Stimulated activated CD4-positive, alpha-beta T cell treated with anti-CD3 and anti-CD28 coated beads, Interleukin-2, amount 100 ng/mL, for 48 hours (primary cell): ENCODE measurements at places on chromosomes 5 and 9.

- DNase-seq = no peak
Measured at GRCh38 chr5:157606046-157606445, 30.5 kb upstream of the ADAM19 start.

DNA sequence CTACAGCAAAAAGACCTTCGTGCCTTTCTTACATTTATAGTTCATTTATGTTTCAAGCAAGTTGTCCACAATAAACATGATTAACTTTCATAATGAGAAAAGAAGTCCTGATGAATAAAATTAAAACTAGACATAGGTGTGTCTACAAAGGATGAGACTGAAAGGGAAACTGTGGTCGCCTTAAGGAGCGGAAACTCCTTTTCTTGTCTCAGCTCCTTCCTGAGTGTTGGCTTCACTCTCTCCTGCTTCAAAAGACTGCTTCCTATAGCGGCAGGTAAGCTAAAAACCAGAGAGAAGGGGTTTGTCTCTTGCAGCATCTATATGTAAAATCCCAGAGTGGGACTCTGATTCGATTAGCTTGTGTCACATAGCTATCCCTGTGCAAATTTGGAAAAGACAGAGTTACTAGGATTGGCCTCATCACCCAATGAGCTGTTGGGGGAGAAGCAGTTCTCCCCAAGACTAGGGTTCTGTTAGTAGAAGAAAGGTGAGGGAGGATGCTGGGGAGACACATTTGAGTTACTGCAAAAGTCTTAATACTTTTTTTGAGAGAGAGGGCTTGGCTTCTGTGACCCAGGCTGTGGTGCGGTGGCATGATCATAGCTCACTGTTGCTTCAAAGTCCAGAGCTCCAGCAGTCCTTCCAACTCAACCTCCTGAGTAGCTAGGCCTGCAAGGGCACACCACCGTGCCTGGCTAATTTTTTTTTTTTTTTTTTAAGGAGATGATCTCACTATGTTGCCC is 16.8 kb upstream of the CTSL start:
- DNase-seq = no peak

- DNase-seq = no peak
Measured at GRCh38 chr5:122078116-122079110, at the start of gene LOX. LOX (minus strand) TSS chr5:122078259; CDS start chr5:122077985, 274 bp downstream.

DNA sequence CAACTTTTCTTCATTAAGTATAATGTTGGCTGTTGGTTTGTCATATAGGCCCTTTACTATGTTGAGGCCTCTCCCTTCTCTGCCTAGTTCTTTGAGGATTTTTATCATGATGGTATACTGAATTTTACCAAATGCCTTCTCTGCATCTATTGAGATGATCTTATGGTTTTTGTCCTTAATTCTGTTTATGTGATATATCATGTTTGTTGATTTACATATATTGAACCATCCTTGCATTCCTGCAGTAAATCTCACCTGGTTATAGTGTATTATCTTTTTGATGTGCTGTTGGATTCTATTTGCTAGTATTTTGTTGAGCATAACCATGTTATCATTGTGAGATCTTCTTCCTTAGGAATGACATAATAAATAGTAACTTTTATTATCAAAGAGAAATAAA is 362.9 kb downstream of the CCDC171 start:
- DNase-seq = no peak

DNA sequence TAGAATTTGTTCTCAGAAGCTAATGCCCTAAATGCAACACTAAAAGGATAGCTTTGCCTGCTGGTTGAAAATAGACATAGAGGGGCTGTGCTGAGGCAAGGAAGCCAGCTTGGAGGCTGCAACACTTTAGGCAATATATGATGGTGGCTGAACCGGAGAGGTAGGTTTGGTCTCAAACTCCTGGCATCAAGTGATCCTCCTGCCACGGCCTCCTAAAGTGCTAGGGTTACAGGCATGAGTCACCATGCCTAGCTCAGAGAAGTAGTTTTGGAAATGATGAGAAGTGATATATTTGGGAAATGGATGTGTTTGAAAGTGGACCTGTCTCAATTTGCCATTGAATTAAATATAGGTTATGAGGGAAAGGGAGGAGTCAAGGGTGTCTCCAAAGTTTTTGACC is 10.0 kb downstream of the DUSP1 start:
- no peak for DNase-seq

DNA sequence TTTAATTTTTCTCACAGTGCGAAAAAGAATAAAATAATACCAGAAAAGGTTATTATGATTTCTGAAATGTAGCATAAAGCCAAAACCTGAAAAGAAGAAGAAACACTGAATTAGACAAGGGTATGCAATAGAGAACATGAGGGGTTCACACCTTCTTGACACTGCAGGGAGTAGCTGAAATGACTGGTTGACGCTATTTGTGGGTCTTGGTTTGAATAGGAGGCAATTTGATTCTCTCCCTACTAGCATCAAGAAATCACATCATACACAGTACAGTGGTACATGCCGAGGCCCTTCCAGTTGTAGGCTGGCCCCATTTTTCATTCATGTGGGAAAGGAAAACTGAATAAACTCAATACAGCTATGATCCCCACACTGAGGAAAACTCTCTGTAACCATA is 68.6 kb downstream of the NR3C1 start:
- DNase-seq = no peak

DNA sequence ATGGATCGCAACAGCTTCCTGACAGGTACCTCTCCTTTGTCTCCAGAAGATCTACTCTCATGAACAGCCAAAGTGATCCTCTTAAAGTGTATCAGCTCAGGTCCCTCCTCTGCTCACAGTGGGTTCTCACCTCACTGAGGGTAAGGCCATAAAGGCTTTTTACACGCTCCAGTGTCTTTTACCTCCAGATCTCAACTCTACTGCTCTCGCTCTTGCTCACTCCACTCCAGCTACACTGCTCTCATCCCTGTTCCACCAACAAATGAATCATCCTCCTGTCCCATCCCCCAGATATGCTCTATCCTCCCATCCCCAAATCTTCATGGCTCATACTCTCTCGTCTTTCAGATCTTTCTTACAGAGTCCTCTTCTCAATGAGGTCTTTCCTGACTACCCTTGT is 248.6 kb upstream of the EFNA5 start:
- DNase-seq = no peak

GRCh38 chr5:154298065-154298464 is 107.5 kb downstream of the GALNT10 start:
- DNase-seq = no peak

GRCh38 chr5:120955795-120956194 is 491.7 kb downstream of the PRR16 start:
- DNase-seq = no peak

DNA sequence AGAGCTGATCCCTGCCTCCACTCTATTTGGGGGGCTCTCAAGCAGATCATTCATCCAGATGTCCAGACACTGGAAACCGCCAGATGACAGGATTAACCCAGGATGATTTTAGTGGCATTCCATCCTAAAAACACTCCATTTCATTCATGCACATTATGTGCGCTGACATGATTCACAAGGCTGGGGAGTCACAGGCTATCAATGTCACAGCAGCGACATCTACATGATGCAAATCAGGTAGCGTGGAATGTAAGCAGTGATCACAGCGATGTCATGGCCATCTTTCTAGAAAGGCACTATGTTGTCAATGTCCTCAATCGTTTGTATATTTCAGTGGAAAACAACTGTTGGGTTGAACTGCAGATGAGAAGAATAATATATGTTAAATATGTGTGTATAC is 331.5 kb upstream of the MSX2 start:
- DNase-seq = no peak

GRCh38 chr5:80149161-80149609 is 106.7 kb downstream of the SERINC5 start:
- no peak for DNase-seq

DNA sequence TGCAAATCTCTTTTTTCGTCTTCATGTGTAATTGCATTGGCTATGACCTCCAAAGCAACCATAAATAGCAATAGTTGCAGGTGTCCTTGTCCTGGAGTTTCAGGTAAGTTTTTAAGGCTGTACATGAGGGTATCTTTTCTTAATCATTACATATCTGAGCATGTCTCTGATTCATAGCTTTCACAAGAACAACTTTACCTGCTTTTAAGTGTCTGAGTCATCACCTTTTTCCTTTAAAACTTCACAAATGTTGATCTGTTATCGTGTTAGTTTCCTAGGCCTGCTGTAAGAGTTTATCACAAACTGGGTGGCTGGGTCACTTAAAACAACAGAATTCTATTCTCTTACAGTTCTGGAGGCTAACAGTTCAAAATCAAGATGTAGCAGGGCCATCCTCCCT is 13.8 kb downstream of the GARNL3 start:
- DNase-seq = no peak

DNA sequence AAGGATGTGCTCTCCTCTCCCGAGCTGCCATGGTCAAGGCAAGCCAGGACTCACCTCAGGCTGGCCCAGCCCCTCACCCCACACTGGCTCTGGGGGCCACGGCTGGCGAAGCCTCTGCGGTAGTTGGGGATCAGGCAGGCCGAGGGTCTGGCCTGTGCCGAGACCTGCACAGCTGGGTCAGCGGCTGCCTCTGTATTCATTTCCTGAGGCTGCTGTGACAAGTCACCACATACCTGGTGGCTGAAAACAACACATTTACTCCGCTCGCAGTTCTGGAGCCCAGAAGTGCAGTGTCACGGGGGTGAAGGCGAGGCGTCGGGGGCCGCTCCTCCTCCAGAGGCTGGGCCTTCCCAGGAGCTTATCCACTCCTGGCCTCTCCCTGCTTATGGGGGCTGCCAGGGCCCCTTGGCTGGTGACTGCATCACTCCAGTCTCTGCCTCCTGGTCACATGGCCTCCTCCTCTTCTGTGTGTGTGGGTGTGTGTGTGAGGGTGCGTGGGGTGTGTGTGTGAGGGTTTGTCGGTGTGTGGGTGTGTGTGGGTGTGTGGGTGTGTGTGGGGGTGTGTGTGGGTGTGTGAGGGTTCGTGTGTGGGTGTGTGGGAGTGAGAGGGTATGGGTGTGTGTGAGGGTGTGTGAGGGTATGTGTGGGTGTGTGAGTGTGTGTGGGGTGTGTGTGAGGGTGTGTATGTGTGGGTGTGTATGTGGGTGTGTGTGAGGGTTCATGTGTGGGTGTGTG is 3.2 kb upstream of the SCGB3A1 start:
- no peak for DNase-seq

GRCh38 chr9:126609191-126609590 is 4.5 kb upstream of the LMX1B start:
- DNase-seq = no peak

DNA sequence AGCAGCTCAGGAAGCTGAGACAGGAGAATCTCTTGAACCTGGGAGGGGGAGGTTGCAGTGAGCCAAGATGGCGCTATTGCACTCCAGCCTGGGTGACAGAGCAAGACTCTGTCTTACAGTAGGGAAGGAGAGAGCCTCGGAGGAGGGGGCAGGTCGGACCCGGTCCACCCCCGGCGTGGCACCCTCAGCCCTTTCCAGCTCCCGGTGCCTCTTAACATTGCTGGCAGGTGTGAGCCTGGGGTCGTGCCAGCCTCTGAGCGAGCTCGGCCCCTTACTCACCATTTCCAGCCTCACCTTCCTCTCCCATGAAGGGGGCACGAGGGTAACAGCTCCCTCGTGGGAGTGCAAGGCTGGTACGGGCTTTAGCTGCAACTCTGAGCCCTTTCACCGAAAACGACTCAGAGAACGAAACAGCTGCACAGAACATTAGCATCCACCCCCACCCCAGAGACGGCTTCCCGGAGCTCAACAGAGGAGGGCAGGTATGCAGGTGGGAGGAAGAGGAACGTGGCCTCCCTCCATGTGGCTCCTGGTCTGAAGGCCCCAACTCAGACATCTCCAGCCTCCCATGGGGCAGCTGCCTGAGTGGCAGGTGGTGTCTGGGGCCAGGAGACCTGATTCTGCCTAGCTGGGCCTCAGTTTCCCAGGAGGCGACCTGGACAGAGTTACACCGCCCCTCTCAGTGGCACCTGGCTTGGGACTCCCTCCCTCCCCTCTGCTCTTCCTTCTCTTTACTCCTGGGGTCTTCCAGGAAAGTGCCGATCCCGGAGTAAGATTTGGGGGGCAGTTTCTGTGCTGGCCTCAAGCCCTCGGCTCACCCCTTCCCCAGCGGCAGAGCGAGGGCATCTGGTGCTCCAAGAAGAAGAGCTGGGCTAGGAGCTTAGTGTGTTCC is 28.5 kb upstream of the ABO start:
- no peak for DNase-seq

- no peak for DNase-seq
Measured at GRCh38 chr9:91421971-91422757, 1.5 kb downstream of the NFIL3 start.

- peak; percentile 42 for DNase-seq
Measured at GRCh38 chr5:180126716-180127681, 55.4 kb upstream of the RNF130 start.

GRCh38 chr9:38226491-38226951 is 157.5 kb upstream of the SHB start:
- no peak for DNase-seq

GRCh38 chr9:7561527-7562080 is 238.0 kb downstream of the DMAC1 start:
- no peak for DNase-seq

GRCh38 chr9:112015149-112015548 is 118.5 kb downstream of the UGCG start:
- no peak for DNase-seq

DNA sequence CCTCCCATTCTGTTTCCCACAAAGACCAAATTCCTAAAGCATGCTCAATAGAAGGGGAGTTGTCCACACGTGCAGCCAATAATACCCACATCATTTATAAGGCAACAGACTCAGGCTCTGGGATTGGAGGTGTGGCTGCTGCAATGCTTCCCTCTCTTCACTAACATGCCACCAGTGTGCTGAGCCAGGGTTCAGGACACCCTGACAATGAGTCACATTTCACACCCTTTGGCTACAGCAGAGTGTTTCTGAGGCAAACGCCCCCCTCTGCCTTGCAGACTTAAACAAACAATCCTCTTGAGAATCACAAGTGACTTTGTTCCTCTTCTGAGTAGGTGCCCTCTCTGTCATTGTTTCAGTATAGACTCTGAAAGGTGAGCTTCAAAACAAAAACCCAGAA is 189.3 kb upstream of the TLE4 start:
- no peak for DNase-seq

DNA sequence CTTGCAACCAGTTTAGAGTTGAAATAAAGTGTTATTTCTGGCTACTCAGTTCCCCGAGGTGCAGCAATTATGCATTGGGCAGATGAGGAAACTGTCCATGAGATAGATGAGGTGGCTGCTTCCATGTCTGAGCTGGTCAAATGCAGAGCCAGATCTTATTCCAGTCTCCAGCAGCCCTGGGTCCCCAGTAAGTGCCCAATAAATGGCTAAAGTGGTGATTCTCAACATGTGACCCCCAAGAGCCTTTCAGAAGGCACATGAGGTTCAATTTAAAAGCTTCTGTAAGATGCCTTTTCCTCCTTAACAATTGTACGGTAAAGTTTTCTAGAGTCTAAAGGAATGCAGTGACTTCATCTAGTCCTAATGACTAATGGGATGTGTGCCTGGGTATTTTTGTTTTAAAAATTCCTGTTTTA is 17.5 kb downstream of the ATOX1 start:
- no peak for DNase-seq

- DNase-seq = no peak
Measured at GRCh38 chr9:91346644-91347043, 15.1 kb downstream of the AUH start.

DNA sequence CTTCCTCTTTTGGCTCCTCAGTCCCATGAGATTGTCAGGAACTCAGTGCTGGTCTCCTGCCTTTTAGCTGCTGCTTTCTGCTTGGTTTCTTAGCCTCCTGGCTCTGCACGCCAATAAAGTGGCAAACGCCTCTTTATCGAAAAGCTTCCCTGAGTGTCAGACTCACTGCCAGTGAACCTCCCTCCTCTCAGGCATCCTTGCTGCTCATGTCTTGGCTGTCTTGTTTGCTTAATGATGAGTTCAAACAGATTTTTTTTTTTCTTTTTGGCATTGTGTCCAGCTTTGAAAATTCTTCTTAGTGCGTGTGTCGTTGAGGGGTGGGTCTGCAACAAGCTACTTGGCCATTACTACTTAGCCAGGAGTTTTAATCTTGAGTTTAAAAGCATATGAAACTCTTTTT is 14.9 kb downstream of the RASGRF2 start:
- DNase-seq = no peak
